Tibial nerve (tissue), 4 donors: ENCODE measurements at places on chromosomes 1 and 21. TPM values are rescaled to one million over a fixed set of nuclear protein-coding genes. Genes with fewer than 3 reads are reported as not detected.

GRCh38 chr1:227396539-227397353 lies 78.5 kb upstream of the CDC42BPA start:
- no peaks in the 10 kb centered on the region for H3K36me3 ChIP-seq
- H3K27me3 ChIP-seq, result no peaks in the 10 kb centered on the region
- no peak for DNase-seq
- H3K27ac ChIP-seq, result no peak overlapping the region
- no peak overlapping the region for H3K4me3 ChIP-seq

DNA sequence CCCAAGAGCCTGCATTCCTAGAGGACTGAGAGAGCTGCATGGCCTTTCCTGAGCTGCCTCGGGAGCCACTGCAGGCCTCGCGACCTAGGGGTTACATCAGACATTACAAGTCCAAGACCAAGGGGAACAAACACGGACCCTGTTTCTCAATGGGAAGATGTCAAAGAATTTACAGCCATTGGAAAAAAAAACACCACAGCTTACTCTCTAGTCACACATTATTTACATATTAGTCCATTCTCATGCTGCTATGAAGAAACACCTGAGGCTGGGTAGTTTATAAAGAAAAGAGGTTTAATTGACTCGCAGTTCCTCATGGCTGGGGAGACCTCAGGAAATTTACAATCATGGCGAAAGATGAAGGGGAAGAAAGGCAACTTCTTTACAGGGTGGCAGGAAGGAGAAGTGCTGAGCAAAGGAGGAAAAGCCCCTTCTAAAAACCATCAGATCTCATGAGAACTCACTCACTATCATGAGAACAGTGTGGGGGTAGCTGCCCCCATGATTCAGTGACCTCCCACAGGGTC lies 8.4 kb upstream of the PRMT2 start:
- no peak for DNase-seq
- H3K4me3 ChIP-seq, result no peak overlapping the region
- no peaks in the 10 kb centered on the region for H3K27me3 ChIP-seq
- no peaks in the 10 kb centered on the region for H3K36me3 ChIP-seq
- H3K27ac ChIP-seq, result peak overlapping the region; percentile 94

DNA sequence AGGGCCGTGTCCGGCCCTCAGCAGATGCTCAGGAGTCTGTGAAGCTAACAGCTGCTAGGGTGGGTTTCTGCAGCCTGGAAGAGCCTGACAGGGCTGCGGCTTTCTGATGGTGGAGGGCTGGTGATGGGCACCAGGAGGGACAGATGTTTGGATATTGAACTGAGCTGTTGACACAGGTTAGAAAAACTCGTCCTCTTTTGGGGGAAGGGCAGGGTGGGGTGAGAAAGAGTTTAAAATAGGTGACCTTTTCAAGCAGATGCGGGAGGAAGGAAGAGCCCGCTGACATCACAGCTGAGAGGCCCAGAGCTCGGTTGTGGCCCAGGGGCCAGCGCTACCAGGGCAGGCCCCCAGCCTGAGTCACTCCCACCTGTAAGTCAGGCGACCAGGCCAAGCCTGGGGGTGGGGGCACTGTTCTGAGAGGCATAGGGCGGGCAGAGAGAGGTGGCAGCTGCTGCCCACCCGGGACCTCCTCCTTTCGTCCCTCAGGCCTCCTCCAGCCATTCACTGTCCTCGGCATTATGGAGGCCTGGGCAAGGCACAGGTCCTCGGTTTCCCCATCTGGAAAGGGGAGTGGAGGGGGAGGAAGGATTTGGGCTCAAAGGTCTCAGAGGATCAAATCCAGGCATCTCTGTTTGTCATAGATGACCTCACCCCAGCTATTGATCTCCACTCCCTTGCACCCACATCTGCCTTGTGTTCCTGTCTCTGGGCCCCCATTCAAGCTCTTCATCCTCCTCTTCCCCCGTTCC lies 32.3 kb upstream of the ID3 start:
- no peak for DNase-seq
- no peaks in the 10 kb centered on the region for H3K27me3 ChIP-seq
- no peak overlapping the region for H3K4me3 ChIP-seq
- no peaks in the 10 kb centered on the region for H3K4me1 ChIP-seq

GRCh38 chr1:161954466-161954865 lies 69.2 kb downstream of the OLFML2B start:
- no peak overlapping the region for H3K4me3 ChIP-seq
- no peaks in the 10 kb centered on the region for H3K27me3 ChIP-seq
- no peak overlapping the region for H3K27ac ChIP-seq
- peaks cover 13% of the 10 kb centered on the region for H3K36me3 ChIP-seq

DNA sequence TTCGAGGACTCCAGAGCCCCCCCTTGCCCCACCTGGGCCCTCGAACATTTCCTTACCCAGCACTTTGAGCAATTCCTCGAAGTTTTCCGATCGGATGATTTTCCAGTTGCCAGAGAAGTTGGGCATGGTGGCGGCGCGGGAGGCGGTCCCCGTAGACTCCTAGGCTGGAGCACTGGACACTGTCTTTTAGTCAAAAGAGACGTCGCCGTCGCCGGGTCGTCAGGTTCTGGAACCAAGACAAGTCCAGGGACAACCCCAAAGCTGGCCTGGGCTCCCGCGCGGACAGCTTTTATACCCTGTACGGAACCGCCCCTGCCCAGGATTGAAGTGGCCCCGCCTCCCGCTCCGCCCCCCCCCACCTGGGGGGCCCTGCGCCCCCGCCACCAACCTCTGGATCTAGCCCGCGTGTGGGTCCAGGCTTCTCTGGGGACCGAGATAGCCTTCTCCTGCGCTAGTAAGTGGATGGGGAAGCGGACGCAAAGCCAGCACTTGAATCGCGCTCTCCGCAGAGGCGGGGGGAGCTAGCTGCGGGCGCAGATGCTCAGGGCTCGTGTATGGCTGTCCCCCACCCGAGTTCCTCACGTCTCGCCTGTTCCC lies at the start of gene CRABP2:
Gene CRABP2, minus strand, starts transcription at position 263 of the 597 bp plus-strand sequence. Its CDS starts 137 bp downstream, at position 126.
- no peaks in the 10 kb centered on the region for H3K4me1 ChIP-seq
- H3K27me3 ChIP-seq, result peaks cover 23% of the 10 kb centered on the region
- H3K4me3 ChIP-seq, result peak within 1 kb of the TSS; percentile 35
- peaks cover 4% of the 10 kb centered on the region for H3K36me3 ChIP-seq
- DNase-seq, result no peak

DNA sequence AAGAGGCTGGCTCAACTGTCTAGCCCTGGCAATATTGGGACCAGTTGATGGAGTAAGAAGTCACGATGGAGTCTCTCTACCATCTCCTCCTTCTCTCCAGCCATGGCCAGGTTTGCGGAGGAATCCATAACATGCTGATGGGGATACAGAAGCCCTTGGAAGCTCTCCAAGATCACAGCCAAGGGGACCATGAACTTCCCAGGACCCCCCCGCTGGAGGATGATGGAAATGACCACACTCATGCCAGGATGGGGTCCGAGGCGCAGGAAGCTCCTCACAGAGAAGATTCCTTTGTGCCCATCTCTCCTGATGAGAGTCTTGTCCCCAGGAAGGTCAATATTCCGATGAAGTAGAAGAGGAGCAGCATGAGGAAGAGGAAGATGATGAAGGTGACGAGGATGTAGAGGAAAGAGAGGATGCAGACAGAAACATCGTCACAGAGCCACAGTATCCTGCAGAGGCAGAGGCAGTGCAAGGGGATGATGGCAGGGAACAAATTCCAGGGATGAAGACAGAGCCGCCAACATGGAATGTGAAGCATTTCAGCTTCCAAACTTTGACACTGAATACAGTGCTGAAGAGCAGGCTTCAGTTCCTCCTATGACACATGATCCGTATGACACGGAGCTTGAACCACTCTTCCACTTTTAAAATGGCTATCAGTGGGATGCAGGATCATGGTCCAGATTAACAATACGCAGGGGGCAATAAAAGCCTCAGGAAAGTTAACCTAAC lies 57.9 kb upstream of the EDN2 start:
- H3K27me3 ChIP-seq, result no peaks in the 10 kb centered on the region
- DNase-seq, result no peak
- H3K4me1 ChIP-seq, result no peaks in the 10 kb centered on the region
- no peak overlapping the region for H3K4me3 ChIP-seq
- no peak overlapping the region for H3K27ac ChIP-seq
- H3K36me3 ChIP-seq, result no peaks in the 10 kb centered on the region

- H3K4me1 ChIP-seq, result no peaks in the 10 kb centered on the region
- DNase-seq, result no peak
- H3K36me3 ChIP-seq, result no peaks in the 10 kb centered on the region
- H3K4me3 ChIP-seq, result no peak overlapping the region
Observed at GRCh38 chr1:44646261-44647110, 27.8 kb downstream of the TMEM53 start.

DNA sequence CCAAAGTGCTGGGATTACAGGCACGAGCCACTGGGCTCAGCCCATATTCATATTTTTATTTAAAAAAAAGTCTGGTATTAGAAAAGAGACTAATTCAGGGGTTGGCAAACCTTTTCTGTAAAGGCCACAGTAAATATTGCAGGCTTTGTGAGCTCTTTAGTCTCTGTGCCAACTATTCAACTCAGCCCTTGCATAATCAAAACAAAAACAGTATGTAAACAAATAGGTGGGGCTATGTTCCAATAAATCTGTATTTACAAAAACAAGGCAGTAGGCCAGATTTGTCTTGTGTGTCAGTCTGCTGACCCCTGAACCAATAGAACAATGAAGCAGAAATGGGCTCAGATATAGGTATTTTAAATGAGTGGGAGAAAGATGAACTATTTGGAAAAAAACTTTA lies 49.3 kb downstream of the CDC42BPA start:
- H3K4me3 ChIP-seq, result no peak overlapping the region
- H3K27me3 ChIP-seq, result no peaks in the 10 kb centered on the region
- no peak for DNase-seq
- H3K36me3 ChIP-seq, result no peaks in the 10 kb centered on the region
- H3K4me1 ChIP-seq, result no peaks in the 10 kb centered on the region

GRCh38 chr21:15976807-15977206 lies 247.0 kb downstream of the USP25 start:
- H3K4me3 ChIP-seq, result no peak overlapping the region
- no peaks in the 10 kb centered on the region for H3K36me3 ChIP-seq
- no peaks in the 10 kb centered on the region for H3K4me1 ChIP-seq
- H3K27ac ChIP-seq, result no peak overlapping the region
- no peaks in the 10 kb centered on the region for H3K27me3 ChIP-seq
- no peak for DNase-seq

GRCh38 chr1:232059726-232060374 lies 433.3 kb downstream of the DISC1 start:
- no peak overlapping the region for H3K27ac ChIP-seq
- H3K4me3 ChIP-seq, result no peak overlapping the region
- DNase-seq, result no peak
- no peaks in the 10 kb centered on the region for H3K27me3 ChIP-seq
- H3K36me3 ChIP-seq, result no peaks in the 10 kb centered on the region

GRCh38 chr1:2024451-2024850 lies 5.3 kb downstream of the GABRD start:
- no peaks in the 10 kb centered on the region for H3K36me3 ChIP-seq
- H3K27me3 ChIP-seq, result no peaks in the 10 kb centered on the region
- no peak overlapping the region for H3K27ac ChIP-seq
- no peak for DNase-seq
- peaks cover 7% of the 10 kb centered on the region for H3K4me1 ChIP-seq

GRCh38 chr1:183289051-183289496 lies 103.0 kb downstream of the LAMC2 start:
- H3K27ac ChIP-seq, result no peak overlapping the region
- DNase-seq, result no peak
- H3K36me3 ChIP-seq, result no peaks in the 10 kb centered on the region

DNA sequence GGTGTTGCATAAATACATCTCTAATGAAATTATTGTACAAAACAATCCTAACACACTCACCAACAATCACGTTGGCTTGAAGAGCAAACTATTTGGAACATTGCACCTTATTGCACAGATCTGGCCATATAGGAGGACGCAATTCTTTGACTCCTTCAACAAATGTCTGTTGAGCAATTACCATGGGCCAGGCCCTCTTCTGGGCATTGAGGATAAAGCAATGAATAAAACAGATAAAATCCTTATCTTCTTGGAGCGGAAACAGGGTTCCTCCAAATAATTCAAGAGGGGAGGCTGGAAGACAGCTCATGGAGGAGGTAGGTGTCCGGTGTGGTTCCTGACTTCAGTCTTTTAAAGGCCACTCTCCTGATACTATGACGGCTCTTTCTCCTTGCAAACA lies 43.3 kb downstream of the PAX7 start:
- H3K27me3 ChIP-seq, result no peaks in the 10 kb centered on the region
- no peak for DNase-seq
- H3K4me1 ChIP-seq, result no peaks in the 10 kb centered on the region
- H3K27ac ChIP-seq, result no peak overlapping the region
- H3K4me3 ChIP-seq, result no peak overlapping the region
- H3K36me3 ChIP-seq, result no peaks in the 10 kb centered on the region

SYT11 gene
- 37.2 TPM for total RNA-seq

OLIG2 gene
- not detected for total RNA-seq

PCP4L1 gene
- total RNA-seq, result not detected

AMPD1 gene
- not detected for total RNA-seq

FAM72C gene
- not detected for total RNA-seq

LCE2B gene
- not detected for total RNA-seq

MYOG gene
- total RNA-seq, result not detected

CRYAA gene
- not detected for total RNA-seq

ZNF697 gene
- total RNA-seq, result 9.0 TPM
